ENCODE measurements at places on chromosomes 11 and 22.

- DNase-seq = peak; percentile 50
These were observed at the start of gene BRD1 for GRCh38 chr22:49827853-49828598. Gene BRD1 (minus strand): TSS chr22:49827873. CDS start chr22:49824317, 3,556 bp downstream.

DNA sequence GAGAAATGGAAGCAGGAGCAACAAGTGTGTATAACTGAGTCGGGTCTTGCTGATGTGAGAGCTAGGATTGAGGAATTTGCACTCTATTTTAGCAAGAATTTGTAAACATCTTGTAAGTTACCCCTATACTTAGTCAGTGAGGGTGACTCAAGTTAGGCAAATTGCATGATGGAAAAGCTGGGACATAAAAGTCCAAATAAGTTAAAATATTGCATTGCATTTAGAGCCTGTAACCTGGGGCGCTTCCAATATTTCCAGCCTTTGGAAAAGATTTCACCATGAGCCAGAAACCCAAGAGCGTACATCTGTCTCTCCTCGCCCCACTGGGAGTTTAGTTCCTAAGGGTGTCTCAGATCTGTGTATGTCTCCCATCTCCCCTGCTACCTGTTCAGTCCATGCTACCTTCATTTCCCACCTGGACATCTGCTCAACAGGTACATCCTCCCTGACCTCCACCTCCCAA, 37.0 kb upstream of the ACCSL start:
- no peak for DNase-seq

- DNase-seq = no peak
These were observed 319.9 kb downstream of the BRD1 start for GRCh38 chr22:49507607-49508292.

- DNase-seq = no peak
These were observed 86.5 kb downstream of the FAM76B start for GRCh38 chr11:95703049-95703448.

- DNase-seq = no peak
These were observed 60.0 kb downstream of the ENTHD1 start for GRCh38 chr22:39833610-39834009.

DNA sequence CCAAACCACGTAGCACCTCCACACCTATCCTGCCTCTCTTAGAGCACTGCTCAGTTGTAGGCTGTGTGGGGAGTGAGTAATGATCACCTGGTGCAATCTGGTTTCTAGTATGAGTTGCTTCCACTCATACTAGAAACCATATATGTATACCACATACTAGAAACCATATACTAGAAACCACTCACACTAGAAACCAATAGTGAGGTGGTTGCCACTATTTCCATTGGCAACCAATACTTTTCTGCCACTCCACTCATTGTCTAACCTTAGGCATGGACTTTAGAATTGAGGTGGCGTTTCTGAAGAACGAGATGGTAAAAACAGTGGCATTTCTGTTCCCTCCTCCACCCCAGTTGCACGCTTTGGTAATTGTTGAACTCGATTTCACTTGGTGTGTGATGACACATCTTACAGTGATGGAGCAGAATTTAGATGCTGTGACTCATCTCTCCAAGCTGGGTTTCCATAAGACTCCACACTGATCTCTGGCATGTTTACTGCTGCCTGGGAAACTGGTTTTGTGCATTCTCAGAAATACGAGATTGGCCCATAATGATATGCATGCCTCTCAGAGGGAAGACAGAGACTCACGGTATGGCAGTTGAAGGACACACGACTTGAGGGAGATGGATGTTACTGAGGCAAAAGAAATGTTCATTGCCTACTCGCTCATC, 82.9 kb downstream of the KIRREL3 start:
- no peak for DNase-seq

GRCh38 chr22:41526830-41527799, 17.2 kb downstream of the POLR3H start:
- peak; percentile 74 for DNase-seq

- DNase-seq = no peak
These were observed 6.5 kb downstream of the HBG1 start for GRCh38 chr11:5242933-5243815.

GRCh38 chr11:63719987-63720386, 38.7 kb downstream of the RTN3 start:
- DNase-seq = no peak

DNA sequence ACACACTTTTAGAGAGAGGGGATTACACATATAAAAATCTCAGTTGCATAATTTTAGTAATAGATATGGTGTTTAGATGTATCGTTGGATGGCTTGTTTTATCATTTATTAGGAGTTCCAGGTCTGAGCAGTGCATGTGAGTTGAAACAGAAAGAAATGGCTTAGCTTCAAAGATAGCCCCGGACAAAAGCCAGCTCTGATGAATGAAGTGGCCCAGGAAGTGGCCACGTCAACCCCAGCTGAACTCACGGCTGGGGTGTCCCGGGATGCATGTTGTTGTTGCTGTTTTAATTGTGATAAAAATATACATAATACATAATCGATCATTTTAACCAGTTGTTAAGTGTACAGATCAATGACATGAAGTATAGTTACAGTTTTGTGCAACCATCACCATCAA, 1513.6 kb downstream of the BRD1 start:
- DNase-seq = no peak

DNA sequence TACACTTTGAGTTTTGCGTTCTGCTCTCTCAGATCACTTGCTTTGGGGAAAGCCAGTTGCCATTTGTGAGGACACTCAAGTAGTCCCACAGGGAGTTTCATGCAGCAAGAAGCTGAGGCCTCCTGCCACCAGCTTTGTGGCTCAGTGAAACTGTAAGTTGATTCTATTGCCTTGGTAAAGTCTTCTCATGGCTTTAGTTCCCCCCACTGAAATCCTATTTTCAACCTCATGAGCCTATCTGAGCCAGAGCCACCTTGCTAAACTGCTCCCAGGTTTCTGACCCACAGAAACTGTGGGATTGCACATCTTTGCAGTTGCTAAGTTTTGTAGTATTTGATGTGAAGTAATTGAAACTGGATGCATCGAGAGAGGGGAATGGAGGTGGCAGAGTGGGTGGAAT, 85.4 kb upstream of the TOP3B start:
- DNase-seq = no peak

GRCh38 chr11:116851626-116852025, 14.2 kb upstream of the APOA1 start:
- peak; percentile 28 for DNase-seq

DNA sequence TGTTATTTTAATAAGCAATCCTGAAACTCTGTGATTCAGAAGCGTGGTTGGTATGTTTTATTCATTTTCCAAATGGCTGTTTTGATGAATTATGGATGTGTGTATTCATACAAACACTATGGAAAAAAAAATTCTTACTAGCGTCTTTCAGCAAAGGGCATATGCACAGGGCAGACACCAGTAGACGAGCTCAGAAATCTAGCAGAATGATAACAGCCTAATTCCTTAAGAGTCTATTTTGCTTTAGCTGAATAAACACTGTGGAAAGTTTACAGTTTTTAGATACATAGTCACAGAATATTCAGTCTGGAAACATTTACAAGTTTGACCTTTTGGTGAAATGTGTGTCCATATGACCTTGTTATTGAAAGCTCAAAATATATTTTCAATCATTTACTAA, 418.8 kb upstream of the LUZP2 start:
- no peak for DNase-seq

- DNase-seq = no peak
These were observed 94.1 kb upstream of the LIN7C start for GRCh38 chr11:27600656-27601055.

GRCh38 chr22:46464296-46464695, 73.1 kb downstream of the CELSR1 start:
- no peak for DNase-seq

DNA sequence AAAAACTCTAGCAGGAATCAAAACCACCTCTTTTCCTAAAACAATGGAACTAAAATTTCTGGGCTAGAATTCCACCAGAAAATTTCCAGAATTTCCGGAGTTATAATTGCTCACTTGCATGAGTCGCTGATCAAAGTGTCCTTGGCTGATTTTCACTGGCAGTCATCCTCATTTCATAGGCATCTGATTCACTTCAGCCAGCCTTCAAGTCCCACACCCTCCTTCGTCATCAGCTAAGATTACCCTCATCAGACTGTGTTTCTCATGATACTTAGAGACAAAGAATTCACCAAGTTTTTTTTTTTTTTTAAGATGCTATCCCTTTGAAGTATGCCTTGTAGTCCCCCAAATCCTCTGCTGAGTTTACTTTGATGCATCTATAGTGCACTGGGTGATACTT, 71.5 kb upstream of the RAB38 start:
- DNase-seq = no peak

DNA sequence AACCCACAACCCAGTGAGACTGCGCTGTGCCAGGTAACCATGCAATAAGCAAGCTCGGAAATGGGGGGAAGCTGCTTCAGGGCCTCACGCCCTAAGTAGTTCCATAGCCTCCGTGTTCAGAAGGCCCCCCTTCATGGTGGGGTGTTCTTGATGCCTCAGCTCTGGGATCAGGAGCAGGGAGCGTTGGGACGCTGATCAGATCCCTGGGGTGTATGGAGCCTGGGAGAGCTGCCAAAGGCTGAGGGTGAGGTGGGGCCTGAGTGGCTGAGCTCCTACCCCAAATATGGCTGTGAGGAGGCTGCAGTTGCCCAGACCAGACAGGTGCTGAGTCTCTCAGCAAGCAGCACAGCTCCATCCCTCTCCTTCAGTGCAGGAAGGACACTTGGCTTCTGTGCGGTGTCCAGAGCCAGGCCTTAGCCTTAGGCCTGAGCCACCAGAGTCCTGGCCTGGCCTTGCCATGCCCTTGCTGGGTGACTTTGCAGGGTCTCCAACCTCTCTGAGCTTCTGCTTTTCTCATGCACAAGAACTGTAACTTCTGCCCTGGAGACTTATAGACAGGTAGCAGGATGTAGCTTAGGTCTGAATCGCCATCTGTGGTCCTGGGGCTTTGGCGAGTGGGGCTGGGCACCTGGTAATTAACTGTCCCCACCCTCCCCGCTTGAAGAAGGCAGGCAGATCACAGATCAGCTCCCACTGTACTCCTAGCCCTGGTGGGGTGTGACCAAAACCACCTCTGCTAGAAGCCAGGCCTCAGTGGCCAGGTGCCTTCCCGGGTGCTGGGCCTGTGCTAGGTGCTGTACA, 5.3 kb downstream of the MMP11 start:
- DNase-seq = no peak

- DNase-seq = no peak
These were observed 6.9 kb downstream of the C11orf68 start for GRCh38 chr11:65911682-65912568.
